SK-N-SH treated with all-trans-retinoic acid at 6 μM for 48 hours (cell line): ENCODE measurements at places on chromosomes 4 and X.

DNA sequence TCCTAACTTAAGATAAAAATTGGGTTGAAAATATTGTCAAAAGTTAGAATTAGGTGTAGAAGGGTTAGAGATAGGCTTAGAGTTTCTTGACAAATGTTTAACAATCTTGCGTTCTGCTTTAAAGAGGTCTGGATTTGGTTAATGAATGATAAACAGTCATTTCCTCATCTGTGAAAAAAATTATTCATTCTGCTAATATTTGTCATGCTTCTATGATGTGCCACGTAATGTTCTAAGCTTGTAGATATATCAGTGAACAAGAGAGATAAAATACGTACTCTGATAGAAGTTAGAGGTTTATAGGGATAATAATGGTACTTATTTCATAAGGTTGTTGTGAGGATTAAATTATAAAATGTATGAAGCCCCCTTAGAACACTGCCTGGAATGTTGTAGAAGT is 443.0 kb upstream of the GALNT7 start:
- no peak for ATAC-seq

DNA sequence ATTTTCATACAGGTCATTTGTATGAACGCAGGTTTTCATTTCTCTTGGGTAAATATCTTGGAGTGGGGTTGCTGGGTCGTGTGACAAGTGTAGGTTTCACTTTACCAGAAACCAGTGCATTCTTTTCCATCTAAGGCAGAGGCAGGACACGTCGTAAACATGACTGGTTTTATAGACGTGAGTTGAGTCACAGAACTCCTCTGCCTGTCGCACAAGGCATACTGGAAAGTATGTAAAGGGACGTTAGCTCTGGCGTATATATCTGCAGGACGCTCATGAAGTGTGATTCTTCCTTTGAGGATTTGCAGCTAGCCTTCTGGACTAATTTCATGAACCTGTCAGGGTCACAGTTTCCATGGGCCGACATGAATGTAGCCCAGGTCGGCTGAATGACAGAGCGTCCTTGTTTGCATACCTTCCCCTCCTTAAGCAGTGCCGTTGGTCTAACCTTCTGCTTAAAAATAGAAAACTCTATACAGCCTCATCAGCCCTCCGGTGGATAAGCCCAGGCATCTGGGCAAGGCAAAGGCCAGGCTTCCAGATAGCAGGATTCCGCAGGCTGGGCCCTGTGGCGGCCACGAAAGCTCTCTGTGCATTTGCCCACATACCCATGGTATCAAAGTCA is 106.0 kb downstream of the GPR143 start:
- ATAC-seq: no peak

DNA sequence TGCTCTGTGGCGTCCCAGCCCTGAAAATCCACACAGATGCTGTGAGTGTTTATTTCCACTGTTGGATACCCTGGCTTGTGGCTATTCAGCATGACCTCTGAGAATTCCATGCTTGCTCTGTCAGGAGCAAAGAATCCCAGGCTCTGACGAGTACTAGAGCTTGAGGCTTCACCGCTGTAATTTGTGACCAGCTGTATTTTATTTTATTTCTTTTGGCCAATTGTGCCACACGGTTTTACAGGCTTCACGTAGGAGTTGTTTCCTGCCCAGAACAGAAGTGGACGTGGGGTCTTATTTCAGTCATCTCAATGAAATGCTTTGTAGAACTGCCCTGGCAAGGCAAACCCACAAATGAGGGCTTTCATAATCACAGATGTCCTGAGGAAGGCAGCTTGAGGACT is 69.4 kb upstream of the CLDN34 start:
- ATAC-seq: no peak

- ATAC-seq: no peak
Observed at GRCh38 chrX:9846631-9847030, 60.4 kb downstream of the SHROOM2 start.

- no peak for ATAC-seq
Observed at GRCh38 chr4:108034565-108034964, 44.9 kb downstream of the HADH start.
